ENCODE measurements at places on chromosomes 12 and 14.

GRCh38 chr14:64934338-64934929, 8.1 kb downstream of the GPX2 start:
- DNase-seq, result no peak

- peak; percentile 81 for DNase-seq
These were observed 15.1 kb downstream of the CCDC177 start for GRCh38 chr14:69559581-69560011.

GRCh38 chr14:32244404-32244803, 41.3 kb upstream of the RNU6-8 start:
- no peak for DNase-seq

DNA sequence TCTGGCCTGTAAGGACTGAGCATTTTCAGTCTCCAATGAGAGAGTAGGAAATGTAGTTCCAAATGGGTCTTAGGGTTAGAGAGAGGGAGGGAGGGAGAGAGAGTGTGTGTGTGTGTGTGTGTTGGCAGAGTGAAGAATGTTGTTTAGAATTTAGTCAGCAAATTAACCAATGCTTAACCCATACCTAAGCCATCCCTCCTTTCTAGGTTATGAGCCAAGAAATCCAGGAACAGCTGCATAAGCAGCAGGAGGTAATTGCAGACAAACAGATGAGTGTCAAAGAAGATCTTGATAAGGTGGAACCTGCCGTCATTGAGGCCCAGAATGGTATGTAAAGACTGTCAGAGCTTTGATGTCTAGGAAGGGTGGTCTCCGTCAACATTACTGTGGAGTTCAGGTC, 56.9 kb downstream of the HSP90AA1 start:
- DNase-seq, result no peak

DNA sequence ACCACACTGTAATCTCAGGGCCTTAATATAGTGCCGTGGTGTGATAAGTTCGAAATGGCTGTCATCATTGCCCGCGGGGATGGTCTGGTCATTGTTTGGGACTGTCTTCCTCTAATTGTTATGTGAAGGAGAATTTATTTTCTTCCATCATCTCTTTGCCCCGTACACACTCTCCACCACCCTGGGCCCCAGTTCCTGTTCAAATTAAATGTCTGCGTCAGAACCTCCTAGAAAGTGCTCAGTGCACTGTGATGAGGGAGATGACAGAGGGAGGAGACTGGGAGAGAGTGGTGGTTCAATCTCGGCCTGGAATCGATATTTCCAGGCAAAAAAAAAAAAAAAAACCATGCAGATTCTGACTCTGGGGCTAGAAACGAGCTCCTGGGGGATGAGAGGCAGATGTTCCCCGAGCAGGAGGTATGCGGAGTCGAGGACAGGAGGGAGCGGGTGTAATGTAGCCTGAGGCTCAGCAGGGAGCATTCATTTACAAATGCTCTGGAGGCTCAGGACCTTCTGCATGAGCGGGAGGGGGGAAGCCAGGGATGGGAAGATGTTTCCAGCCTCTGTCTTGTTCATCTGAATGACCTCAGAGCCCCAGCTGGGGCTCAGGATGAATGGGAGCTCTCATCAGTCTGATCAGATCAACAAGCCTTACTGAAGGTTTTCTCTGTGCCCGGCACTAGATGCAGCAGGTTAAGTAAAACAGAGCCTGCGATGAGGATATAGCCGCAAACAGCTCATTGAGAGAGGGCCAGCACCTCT, 219.5 kb downstream of the TBX5 start:
- peak; percentile 91 for DNase-seq

DNA sequence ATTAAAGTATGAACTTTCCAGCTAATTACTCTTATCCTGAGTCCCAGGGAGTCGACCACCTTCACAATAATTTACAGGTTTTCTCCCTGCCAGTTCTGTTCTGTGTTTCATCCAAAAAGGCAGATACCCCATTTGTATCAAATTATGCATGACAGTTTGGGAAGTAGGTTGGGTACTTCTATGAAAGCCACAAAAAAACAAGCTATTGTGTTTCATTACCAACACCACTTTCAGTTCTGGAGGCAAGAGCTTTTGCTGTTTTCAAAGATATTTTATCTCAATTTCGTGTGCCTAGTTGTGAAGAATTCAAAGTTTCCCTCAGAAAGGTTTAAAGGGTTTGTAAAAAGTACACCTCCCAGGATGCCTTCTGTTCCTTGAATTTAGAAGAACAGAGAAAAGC, 557.4 kb downstream of the FLRT2 start:
- DNase-seq, result no peak

GRCh38 chr14:105476831-105477659, 2.4 kb downstream of the CRIP2 start:
- DNase-seq, result no peak

DNA sequence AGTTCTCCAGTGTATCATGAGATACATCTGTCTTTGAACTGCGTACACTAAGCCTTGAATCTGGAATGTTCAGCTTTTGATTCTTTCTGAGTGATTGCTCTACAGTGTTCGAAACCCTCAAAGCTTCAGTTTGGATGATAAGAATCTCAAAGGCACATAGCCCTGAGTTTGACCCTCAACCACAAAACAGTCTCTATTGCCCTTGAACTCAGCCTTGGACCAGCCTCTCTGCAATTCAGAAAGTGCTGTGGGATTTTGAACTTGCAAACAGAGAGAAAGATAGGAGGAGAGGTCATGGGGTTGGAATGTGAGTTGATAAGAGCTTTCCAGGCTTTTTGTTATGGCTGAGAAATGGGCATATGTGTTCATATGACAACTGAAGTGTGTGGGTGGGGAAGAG, 100.3 kb downstream of the MYRFL start:
- DNase-seq, result no peak

DNA sequence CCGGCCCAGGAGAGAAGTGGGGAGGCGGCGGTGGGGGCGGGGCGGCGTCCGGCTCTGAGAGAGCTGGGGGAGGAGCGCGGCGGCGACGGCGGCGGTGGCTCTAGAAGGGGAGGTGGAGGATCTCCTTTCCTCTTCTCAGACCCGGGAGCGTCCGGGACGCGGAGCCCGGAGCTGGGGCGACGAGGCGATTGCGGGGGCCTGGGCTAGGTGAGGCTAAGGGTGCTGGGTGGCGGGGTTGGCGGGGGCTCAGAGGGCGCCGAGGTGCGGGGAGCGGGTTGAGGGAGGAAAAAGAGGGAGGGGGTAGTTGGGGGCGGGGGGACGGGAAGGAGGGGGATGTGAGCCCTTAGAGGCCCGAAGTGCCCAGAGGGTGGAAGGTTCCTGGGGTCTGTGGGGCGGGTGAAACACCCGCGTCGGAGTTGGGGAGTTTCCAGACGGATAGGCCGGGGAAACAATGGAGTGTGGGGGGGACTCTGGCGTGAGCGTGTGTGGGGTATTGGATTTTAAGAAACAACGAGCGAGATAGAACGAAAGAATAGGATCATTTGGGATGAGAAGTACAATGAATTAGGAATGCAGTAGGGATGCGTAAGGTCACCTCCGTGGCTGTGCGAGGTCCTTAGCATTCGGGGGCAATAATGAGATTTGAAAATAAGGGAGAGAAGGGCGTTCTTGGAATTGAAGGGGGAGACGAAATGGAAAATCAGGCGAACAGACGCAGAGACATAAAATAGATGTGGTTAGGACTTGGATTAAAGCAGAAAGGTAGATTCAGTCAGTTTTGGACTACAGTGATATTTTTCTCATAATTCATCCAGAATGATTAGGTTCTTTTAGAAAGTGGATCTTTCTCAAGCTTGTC, at the start of gene SPATS2:
Gene SPATS2, plus strand, starts transcription at position 82 of the 859 bp plus-strand sequence. CDS start 93,551 bp downstream, outside the sequence.
- DNase-seq, result no peak
